ENCODE measurements at places on chromosomes 1 and 21.

DNA sequence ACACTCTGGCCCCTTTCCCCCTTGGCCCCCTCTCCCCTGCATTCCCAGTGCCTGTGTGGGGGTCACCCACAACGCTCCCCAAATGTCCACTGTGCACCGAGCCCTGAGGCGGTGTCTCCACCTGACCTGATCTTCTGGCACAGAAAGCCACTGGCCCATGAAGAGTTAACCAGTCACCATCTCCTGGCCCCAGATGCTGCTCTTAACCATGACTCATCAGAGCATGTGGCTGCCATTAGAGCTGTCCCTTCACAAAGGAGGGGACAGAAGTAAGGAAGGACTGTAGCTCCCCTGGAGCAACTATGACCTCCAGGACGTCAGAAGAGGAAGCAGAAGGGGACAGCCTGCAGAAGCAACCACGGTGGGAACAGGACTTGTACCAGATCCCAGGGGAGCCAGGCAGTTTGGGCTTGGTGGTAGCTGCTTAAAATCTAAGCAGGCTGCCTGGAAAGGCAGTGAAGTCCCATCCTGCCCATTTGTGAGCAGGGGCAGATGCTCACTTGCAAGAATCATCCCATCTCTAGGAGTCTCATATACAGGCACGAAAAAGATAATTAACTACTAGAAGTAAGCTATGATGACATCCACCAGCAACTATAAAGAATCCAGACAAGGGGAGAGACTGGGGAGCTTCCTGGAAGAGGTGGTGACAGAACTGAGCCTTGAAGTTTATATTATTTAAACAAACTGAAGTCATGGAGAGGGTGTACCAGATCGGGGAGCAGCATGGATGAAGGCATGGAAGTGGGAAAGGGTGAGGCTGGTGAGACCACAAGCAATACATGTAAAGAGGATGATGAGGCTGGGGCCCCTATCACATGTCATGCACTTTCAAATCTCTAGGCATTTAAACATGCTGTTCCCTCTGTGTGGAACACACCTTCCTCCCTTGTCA lies 1.1 kb upstream of the TTC39A start:
- DNase-seq, result peak; percentile 86

DNA sequence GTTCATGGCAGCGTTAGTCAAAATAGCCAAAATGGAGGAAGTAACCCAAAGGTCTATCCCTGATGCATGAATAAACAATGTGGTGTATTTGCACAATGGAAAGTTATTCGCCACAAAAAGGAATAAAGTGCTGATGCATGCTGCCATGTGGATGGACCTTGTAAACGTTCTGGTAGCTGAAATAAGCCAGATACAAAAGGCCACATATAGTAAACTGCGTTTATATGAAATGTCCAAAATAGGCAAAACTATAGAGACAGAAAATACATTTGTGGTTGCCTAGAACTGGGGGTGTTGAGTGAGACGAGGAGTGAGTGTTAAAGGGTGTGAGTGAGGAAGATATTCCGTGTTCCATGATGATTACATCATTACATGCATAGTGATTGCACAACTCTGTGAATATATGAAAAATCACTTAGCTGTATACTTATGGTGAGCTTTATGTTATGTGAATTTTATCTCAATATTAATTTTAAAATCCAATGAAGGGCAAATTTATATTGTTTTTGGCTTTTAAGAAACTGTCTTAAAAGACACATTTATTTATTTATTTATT lies 321.3 kb downstream of the KIF26B start:
- no peak for DNase-seq

DNA sequence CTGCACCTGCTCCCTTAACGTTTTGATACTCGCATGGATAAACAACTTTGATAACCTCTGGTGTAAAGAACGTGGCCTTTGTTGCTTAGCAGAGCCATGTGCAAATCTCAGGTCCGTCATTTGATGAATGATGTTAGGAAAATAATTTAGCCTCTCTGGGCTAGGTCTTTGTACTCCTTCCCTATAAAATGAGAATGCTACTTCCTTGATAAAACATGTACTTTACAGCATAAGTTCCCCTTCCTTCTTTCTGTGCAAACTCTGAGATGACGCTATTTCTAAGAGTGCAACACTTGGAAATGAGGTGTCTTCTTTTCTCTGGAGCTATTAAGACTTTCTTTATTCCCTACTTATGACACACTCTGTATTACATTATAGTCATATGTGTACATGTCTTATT lies 243.4 kb downstream of the RGS7 start:
- no peak for DNase-seq

- peak; percentile 66 for DNase-seq
Observed at GRCh38 chr1:168504064-168504837, 39.5 kb downstream of the XCL2 start.

DNA sequence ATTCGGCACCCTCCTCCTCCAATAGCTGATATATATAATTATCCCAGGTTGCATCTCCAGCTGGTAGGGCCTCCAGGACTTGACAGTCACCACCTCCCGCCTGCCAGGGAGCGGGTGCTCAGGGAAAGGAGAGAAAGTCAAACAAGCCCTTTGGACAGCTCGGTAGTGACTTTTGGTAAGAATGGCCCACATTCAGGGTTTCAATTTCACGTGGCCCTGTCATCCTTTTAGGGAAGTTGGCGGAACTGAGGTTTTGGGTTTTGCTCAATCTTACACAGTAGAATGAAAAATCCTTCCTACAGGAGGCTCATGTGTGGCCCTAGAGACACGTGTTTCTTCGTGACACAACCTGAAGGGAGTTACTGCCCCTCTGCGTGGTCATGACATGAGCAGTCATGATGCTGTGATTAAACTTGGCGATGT lies 44.2 kb downstream of the CAPN8 start:
- no peak for DNase-seq

GRCh38 chr1:36843906-36844610 lies 190.3 kb downstream of the GRIK3 start:
- no peak for DNase-seq
